ENCODE measurements at places on chromosomes 3 and 15. TPM values are rescaled to one million over a fixed set of nuclear protein-coding genes. Genes with fewer than 3 reads are reported as not detected.

Gene ITPKA
- 1.4 TPM for total RNA-seq

Gene ILDR1
- total RNA-seq, result not detected

Gene DGKG
- total RNA-seq, result 2.6 TPM

Gene EXD1
- not detected for total RNA-seq

Gene ANKUB1
- not detected for total RNA-seq

Gene POLR2H
- 138 TPM for total RNA-seq

Gene LTF
- total RNA-seq, result not detected

Gene CCDC54
- total RNA-seq, result not detected

Gene LYZL4
- not detected for total RNA-seq

Gene ZNF620
- total RNA-seq, result 0.10 TPM

Gene SOX14
- total RNA-seq, result not detected

Gene TLR9
- total RNA-seq, result not detected

Gene CADPS
- 0.07 TPM for total RNA-seq

Gene VILL
- total RNA-seq, result 4.4 TPM

Gene RIOX2
- 72.3 TPM for total RNA-seq

Gene DISP2
- total RNA-seq, result 0.43 TPM

Gene FAM107A
- total RNA-seq, result 40.7 TPM
